Effector memory CD8-positive, alpha-beta T cell (primary cell): ENCODE measurements at places on chromosomes 7 and 10.

- no peak for DNase-seq
Measured at GRCh38 chr7:44472843-44473242, 17.6 kb downstream of the NUDCD3 start.

DNA sequence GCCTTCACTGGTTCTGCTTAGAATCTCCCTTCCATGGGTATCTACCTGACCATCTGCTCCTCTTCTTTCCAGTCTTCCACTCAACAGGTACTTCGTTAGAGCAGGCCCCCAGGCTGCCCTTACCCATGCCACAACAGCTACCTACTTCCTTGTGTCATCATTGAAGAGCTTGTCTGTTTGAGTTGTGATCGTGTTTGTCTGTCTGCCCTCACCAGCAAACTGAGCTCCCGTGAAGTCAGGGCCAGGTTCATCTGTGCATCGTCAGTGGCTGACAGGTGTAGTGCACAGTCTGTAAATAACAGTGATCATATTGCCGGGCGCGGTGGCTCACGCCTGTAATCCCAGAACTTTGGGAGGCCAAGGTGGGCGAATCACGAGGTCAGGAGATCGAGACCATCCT, 5.0 kb downstream of the NIPSNAP2 start:
- DNase-seq: no peak

GRCh38 chr7:106874076-106874475, 9.0 kb downstream of the PIK3CG start:
- no peak for DNase-seq

DNA sequence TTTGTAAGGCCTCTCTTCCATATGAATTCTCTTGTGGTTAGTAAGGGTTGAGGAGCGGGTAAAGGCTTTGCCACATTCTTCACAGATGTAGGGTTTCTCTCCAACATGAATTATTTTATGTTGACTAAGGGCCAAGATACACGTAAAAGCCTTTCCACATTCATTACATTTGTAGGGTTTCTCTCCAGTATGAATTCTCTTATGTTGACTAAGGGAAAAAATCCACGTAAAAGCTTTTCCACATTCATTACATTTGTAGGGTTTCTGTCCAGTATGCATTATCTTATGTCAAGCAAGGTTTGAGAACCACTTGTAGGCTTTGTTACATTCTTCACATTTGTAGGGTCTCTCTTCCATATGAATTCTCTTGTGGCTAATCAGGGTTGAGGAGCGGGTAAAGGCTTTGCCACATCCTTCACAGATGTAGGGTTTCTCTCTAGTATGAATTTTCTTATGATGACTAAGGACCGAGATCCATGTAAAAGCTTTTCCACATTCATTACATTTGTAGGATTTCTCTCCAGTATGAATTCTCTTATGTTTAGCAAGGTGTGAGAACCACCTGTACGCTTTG, 493.0 kb downstream of the ZNF479 start:
- no peak for DNase-seq
